Activated CD4-positive, alpha-beta T cell treated with anti-CD3 and anti-CD28 coated beads, Interleukin-2, amount 50 U/mL, for 1 hour (primary cell): ENCODE measurements at places on chromosomes 13 and 19.

GRCh38 chr19:6551091-6551490 lies 20.3 kb downstream of the TNFSF9 start:
- no peak for DNase-seq

- no peak for DNase-seq
These were observed 373.6 kb downstream of the FGF14 start for GRCh38 chr13:102028206-102028605.

GRCh38 chr13:22735011-22735995 lies 445.5 kb upstream of the SGCG start:
- no peak for DNase-seq

- DNase-seq, result no peak
These were observed 13.4 kb downstream of the ZNF607 start for GRCh38 chr19:37706052-37706605.

DNA sequence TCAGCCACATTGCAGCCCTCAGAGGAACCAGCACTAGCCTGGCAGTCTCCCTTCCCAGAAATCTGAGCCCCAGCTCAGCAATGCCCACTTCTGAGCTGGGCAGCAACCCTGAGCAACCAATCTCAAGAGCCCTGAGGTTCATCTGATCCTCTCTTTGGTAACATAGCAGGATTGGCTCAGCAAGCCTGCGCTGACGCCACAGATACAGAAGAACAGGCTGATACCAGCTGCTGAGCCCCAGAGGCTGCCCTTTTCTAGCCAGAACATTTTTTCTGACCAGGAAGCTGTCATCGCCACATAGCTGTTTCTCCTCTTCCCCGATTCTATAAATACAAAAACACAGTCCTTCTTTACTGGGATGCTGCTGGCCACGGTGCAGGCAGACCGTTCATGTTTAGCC lies 59.8 kb downstream of the TRPM4 start:
- no peak for DNase-seq

GRCh38 chr13:49597043-49597641 lies 11.8 kb upstream of the RCBTB1 start:
- no peak for DNase-seq

- no peak for DNase-seq
These were observed 52.7 kb upstream of the ZDHHC20 start for GRCh38 chr13:21511849-21512248.

DNA sequence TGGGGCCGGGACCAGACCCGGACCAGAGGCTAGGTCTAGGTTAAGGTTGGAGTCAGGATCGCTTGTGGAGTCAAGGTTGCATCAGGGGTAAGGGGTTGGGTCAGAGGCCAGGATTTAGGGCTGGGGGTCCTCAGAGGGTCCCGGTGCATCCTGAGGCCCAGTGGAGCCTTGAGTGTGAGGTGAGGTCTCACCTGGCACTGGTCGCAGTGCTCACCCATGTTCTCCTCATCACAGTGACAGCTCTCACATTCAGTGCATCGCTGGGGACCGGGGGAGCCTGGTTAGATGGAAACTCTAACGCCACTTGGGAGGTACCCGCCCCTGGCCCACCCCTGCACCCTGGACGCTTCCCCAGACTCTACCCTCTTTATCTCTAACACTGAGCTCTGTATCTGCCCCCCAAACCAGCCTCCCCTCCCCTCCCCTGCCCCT lies 3.1 kb downstream of the HRC start:
- no peak for DNase-seq

DNA sequence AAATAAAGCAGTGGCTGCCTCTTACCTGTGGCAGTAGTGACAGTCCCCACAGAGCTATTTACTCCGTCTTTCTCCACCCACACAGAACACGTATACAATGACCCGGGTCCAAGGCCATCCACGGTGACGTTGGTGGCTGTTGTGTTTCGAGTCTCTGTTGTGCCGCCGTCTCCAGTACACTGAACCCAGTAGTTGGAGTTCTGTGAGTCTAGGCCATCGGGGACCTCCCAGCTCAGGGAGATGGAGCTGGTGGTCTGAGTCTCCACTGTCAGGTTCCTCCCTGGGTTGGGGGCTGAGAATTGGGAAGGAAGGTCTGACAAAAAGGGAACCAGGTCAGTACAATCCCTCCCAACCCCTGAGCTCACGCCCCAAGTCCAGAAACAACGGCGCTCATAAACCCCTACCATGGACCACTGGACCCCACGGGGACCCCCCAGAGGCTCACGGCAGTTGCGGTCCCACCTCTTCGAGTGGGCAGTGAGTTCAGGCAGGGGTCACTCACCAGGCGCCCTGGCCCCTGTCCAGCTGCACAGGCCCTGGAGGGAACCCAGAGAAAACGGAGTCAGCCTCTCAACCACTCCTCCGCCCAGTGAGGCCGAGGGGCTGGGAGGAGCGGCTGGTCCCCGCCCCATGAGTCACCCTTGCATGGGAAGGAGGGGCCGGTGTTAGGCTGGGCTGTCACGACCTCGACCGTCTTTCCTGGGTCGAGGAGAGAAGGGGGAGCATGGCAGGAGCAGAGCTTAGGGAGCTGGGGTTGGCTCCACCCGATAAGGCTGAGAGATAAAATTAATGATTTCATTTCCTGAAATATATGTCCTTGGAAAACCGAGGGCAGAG lies 2.4 kb downstream of the PTPRH start:
- no peak for DNase-seq

DNA sequence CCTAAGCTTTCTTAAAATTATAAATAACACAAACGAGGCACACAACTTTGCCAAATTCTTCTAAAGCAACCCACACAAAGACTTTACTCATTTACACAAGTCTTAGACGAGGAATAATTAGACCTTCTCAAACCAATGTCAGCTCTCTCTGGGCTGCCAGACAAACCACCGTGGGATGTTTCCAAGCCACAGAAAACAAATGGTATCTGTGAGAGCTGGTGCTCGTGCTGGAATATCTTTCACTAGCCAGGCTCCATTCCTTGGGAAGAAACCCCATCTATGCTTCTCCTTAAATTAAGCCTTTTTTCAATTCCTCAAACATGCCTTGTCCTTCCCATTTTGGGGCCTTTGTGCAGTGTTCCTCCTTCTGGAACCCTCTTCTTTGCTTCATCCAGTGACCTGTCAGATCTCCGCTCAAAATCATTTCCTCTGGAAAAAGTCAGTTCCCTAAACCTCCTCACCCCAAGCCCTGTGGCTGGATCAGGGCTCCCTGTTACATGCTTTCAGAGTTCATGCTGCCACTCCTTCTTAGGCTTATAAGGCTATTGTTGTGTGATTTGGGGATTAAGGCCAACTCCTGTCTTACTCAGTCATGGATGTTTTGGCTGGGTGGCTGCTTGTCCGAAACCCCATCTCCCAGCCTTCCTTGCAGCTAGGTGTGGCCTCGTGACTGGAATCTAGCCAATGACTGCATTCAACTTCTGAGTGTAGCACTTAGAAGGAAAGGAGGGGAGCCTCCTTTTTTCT lies 64.2 kb upstream of the GTF2F2 start:
- no peak for DNase-seq

DNA sequence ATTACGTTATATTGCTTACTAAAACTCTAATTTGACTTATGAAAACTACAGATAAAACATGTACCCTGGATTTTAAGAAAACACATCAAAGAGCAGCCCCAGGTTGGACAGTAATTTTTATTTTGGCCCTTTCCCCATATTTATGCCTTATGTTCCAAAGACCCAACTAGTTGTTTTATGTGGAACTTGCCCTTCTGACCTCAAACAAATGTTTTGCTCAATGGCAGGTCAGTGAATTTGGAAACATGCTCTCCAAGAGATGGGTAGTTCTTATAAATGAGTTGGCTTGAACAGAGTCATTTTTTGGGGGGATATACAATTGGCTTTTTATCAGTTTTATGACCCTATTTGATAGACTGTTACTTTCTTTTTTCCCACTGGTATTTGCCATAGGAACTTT lies 360.0 kb downstream of the HS6ST3 start:
- DNase-seq, result no peak

- DNase-seq, result no peak
These were observed 1516.2 kb upstream of the PCDH20 start for GRCh38 chr13:62931853-62932252.

- DNase-seq, result no peak
These were observed 152.1 kb downstream of the POSTN start for GRCh38 chr13:37446503-37446902.

DNA sequence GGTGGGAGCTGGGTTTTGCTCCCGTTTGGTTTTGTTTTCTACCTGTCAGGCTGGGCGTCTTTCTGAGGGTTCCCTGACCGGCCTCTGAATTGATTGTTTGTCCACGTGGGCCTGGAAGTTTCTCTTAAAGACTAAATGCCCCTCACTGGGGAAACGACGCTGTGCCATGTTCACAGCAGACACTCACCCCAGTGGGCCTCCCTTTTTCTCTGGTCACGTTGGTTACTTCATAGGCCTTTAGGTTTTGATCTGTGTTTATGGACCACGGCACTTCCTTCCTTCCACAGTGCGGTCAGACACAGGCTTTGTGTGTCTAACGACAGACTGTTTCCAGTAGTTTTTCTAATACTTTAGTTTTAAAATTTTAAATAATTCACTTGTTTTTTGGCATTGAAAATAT lies 20.1 kb upstream of the NDUFS7 start:
- DNase-seq, result peak; percentile 15
